ENCODE measurements at places on chromosomes 1 and 21.

DNA sequence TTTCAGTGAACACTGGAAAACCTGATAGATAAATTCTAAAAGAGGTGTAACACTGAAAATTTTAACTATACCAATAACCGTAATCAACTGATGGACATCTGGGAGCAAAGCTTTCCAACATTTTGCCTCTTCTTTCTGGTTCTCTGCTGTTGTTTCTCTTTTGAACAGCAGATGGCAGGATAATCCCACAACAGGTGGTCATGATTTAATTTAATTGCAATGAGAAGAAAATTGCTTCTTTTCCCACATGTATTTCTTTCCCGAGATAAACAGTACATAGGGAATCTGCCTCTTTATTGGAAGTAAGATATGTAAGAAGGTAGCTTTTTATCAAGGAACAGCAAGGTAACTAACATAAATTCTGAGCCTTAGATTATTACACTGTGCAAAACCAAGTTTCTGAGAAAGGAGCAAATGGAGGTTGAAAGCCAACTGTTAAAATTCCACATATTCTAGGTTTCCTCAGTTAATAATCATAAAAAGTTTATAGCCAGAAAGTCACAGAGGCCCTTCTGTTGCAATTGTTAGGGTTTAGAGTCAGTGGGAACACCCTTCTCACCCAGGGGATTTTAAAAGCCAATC, 72.9 kb downstream of the RPS6KA1 start:
- DNase-seq = peak; percentile 1

GRCh38 chr1:29520571-29521437, 284.5 kb downstream of the PTPRU start:
- no peak for DNase-seq

- DNase-seq = no peak
These were observed 15.4 kb upstream of the CD2 start for GRCh38 chr1:116738673-116739370.

GRCh38 chr1:43632135-43632670, 17.7 kb upstream of the KDM4A start:
- no peak for DNase-seq

GRCh38 chr1:53079251-53079650, 17.2 kb downstream of the PODN start:
- no peak for DNase-seq

DNA sequence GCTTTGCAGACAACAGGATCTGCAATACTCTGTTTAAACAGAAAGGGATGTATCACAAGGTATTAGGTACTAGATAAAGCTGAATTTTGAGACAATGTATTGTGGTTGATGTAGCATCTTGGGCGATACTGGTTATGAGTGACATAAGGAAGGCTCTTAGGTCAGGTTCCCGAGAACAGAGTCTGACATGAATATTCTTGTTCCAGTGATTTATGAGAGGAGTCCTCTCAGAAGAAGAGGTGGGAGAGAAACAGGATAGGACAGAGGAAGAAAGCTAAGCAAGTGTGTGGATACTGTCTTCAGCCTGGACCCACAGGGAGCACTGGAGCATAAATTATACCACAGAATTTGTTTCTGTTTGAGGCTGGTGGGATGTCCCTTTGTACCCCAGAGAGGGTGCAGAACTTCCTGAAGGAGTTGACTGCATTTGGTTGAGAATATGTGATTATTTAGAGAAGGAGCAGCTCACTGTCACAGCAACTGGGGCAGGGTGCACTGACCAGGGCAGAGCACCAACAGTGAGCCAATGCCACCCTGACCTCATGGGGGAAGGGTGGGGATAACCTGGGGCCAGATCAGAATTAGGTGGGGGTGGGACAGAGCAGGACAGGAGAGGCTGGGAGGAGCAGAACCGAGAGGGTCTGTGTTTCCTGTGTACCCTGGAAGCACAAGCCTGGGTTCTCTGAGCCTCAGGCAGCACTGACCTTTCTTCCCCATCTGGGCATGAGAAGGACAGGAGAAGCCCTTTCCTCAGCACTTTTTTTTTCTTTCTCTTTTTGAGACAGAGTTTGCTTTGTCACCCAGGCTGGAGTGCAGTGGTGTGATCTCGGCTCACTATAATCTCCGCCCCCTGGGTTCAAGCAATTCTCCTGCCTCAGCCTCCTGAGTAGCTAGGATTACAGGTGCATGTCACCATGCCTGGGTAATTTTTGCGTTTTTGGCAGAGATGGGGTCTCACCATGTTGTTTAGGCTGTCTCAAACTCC, 36.3 kb upstream of the SLC6A9 start:
- DNase-seq = no peak

DNA sequence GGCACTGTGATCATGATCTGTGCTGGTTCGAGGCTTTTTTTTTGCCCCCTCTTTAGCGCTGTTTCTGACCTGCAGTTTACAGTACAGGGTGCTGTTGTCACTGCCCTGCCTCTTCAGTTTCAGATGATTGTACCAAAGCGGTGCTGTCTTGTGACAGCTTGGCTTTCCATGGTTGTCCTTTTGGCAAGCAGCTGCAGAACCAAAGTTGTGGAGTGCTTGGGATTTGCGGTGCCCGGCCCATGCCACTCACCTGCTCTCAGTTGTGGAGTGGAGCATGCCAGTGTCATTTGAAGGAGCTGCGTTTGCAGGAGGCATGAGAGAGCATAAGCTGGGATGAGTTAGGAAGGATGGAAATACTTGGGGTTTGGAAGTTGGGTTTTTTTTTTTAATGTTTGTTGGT, 48.4 kb downstream of the DOP1B start:
- DNase-seq = no peak

Data from C1 segment of cervical spinal cord (tissue), 14 donors.